CD4-positive, alpha-beta memory T cell (primary cell): ENCODE measurements at places on chromosomes 4 and X. TPM values are rescaled to one million over a fixed set of nuclear protein-coding genes. Genes with fewer than 3 reads are reported as not detected.

RAB41 gene
- not detected for total RNA-seq

RHOH gene
- 198 TPM for total RNA-seq

PAGE5 gene
- 0.69 TPM for total RNA-seq

USP11 gene
- 81.4 TPM for total RNA-seq

RASSF6 gene
- 0.89 TPM for total RNA-seq

DNA sequence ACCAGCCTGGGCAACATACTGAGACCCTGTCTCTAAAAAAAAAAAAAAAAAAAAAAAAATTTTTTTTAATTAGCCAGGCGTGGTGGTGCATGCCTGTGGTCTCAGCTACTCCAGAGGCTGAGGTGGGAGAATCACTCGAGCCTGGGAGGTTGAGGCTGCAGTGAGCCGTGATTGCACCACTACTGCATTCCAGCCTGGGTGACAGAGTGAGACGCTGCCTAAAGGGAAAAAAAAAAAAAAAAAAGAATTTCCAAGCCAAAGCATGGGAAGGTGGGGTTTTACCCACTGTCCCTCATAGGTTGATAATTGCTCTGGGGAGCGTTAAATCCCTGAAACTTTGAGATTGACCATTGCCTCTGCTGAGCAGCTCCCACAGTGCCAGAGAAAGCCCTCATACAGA lies 427.5 kb downstream of the BCOR start:
- no peaks in the 10 kb centered on the region for H3K4me1 ChIP-seq
- no peak for DNase-seq
- no peak overlapping the region for H3K4me3 ChIP-seq
- H3K27me3 ChIP-seq: no peaks in the 10 kb centered on the region

GRCh38 chr4:24473309-24473721 lies 111.0 kb downstream of the DHX15 start:
- peaks cover 25% of the 10 kb centered on the region for H3K4me1 ChIP-seq
- no peak overlapping the region for H3K27ac ChIP-seq
- H3K4me3 ChIP-seq: peak overlapping the region; percentile 40
- no peaks in the 10 kb centered on the region for H3K36me3 ChIP-seq

- no peak for DNase-seq
- H3K4me3 ChIP-seq: no peak overlapping the region
- no peaks in the 10 kb centered on the region for H3K4me1 ChIP-seq
- no peaks in the 10 kb centered on the region for H3K36me3 ChIP-seq
- H3K27ac ChIP-seq: no peak overlapping the region
These were observed 161.2 kb upstream of the NUDT6 start for GRCh38 chr4:123083646-123084045.

DNA sequence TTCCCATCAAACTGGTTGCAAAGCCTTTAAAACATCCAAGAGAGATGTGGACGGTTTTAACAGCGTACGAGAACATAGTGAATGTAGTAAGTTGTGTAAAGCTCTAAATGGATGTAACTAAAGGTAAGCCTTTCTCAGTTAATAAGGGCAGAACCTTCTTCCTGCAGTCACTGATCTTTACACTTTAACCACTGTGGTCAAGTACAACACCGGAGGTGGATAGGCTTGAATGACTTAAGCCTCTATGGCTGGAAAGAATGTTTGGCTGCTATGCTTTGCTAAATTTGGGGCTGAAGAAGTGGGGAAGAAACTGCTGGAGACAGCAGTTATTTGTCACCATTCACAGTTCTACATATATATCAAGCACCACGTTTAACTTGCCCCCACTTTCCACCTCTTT lies 285.1 kb upstream of the FMR1 start:
- DNase-seq: no peak
- no peak overlapping the region for H3K27ac ChIP-seq
- no peaks in the 10 kb centered on the region for H3K4me1 ChIP-seq
- no peaks in the 10 kb centered on the region for H3K36me3 ChIP-seq
- no peaks in the 10 kb centered on the region for H3K27me3 ChIP-seq
- no peak overlapping the region for H3K4me3 ChIP-seq

DNA sequence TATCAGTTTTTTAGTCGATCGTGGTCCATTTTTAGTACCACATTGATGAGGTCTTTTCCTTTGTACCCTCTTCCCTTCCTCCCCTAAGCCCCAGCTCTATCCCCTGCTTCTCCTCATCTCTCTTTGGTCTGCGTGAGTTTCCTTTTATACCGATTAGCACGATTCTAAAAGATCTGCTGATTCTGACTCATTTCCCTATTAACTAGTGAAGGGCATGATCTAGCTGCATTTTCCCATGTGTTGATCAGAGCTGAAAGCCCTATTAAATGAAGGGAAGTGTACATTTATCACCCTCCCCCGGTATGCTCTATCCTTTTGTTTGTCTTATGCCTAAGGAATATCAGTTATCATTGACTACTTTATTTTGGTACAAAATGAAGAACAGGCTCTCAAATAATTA lies 181.7 kb upstream of the NPY2R start:
- H3K27me3 ChIP-seq: no peaks in the 10 kb centered on the region
- no peaks in the 10 kb centered on the region for H3K36me3 ChIP-seq
- DNase-seq: no peak

DNA sequence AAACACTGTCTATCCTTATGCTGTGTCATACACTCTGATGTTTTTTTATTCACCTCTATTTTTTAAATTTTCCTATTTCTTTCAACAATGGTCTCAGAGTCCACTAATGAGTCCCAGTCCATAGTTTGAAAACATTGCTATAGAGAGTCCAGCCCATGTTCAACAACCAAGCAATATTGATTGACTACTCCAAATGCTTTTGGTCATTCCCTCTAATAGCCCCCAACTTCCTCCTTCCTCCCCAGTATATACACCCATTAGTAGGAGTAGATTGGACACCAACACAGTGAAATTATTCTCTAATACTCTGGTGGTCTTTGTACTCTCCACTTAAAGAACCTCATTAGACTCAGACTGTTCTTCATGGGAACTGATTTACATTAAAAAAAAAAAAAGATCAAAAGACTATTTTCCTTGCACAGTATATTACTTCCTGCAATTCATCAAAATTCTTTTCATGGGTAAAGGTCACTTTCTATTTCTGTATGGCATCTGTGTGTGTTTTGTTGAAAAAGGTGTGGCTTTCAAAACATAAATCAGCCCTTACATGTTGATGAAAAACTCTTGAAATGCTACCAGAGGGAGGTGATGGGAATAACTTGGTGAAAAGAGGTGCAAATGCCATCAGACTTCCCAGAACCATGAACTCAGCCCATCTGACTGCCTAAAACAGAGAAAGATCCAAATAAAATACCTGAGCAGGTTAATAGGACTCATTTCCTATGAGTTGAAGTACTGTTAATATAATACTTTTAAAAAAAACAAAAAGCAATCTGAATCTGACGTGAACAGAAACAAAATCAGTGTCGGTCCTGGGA lies 250.3 kb upstream of the KLF3 start:
- H3K4me3 ChIP-seq: no peak overlapping the region
- no peaks in the 10 kb centered on the region for H3K36me3 ChIP-seq
- no peak overlapping the region for H3K27ac ChIP-seq
- H3K4me1 ChIP-seq: no peaks in the 10 kb centered on the region

DNA sequence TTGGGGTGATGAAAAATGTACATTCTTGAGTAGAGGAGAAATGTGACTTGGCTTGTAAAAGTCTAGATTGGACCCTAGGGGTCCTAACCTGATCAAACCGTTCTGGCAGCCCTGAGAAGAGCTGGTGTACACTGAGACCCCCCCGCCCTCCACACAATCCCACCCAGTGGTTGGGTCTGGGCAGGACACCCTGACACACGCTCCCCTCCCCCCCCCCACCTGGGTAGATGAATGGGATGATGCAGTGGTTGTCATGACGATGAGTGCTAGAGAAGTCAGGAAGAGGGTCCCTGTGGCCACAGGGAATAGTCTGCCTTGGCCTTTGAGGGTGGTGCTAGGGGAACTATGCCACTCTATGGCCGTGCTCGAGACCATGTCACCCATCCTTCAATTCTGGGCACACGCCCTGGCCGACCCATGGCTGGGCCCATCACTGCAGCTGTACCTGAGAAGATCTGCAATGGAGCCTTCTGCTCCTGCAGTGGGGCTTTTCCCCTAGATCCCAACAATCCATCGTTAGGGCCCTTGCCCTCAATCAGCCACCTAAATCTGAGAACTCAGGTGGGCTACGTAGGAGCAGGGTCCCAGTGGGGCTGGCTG lies 4.4 kb downstream of the CDK16 start:
- peaks cover 22% of the 10 kb centered on the region for H3K4me1 ChIP-seq
- H3K27ac ChIP-seq: no peak overlapping the region
- no peak overlapping the region for H3K4me3 ChIP-seq
- H3K36me3 ChIP-seq: peaks cover 41% of the 10 kb centered on the region
- H3K27me3 ChIP-seq: no peaks in the 10 kb centered on the region

DNA sequence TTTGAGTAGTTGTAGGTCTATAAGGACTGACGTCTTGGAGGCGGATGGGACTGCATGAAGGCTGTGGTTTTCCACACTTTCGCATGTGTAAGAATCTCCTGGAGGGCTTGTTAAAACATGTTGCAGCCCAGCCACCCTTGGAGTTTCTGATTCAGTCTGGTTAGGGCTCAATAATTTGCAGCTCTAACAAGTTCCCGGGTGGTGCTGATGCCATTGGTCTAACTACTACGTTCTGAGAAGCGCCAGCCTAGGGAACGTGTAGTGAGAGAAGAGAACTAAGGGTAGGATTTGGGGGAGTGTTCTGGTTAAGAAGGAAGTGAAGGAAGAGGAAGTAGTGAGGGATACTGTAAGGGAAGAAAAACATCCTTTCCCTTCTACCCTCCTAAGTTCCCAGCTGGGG lies 138.9 kb downstream of the LARP7 start:
- no peak overlapping the region for H3K4me3 ChIP-seq
- H3K27ac ChIP-seq: no peak overlapping the region
- no peaks in the 10 kb centered on the region for H3K4me1 ChIP-seq
- DNase-seq: no peak
- no peaks in the 10 kb centered on the region for H3K36me3 ChIP-seq
- H3K27me3 ChIP-seq: no peaks in the 10 kb centered on the region

DNA sequence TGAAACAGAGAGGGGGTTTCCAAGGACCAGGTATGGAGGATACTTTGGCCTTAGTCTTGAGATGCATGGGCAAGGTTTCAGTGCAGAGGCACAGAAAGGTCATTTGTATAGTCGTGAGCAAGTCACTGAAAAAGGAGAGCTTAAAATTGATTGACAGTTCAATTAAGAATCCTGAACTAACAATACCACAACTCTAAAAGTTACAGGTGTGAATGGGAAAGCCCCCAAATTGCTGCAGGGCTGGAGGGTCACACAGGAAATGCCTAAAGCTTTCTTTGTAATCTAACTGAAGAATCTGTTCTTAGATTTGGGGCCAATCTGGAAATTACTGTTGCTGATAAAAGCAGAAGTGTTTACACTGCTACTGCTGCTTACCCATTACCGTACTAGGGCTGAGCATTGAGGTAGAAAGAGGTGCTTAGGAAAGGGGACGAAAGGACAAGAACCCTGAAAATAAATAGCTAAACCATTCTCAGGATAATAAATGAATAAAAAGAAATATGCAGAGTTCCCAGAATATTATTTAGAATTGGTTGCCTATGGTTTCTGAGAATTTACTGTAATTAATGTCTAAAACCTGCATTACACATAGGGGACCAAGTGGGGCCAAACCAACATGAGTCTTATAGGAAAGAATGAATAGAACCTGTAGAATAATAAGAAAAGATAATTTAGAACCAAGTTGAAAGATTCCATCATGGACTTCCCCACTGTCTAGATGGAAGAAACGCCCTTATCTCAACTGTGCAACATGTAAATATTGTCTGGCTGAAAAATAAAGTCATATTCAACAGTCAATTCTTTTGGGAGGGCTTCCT lies 91.9 kb upstream of the PPP1R2C start:
- no peak overlapping the region for H3K27ac ChIP-seq
- H3K4me3 ChIP-seq: no peak overlapping the region
- peaks cover 5% of the 10 kb centered on the region for H3K4me1 ChIP-seq

DNA sequence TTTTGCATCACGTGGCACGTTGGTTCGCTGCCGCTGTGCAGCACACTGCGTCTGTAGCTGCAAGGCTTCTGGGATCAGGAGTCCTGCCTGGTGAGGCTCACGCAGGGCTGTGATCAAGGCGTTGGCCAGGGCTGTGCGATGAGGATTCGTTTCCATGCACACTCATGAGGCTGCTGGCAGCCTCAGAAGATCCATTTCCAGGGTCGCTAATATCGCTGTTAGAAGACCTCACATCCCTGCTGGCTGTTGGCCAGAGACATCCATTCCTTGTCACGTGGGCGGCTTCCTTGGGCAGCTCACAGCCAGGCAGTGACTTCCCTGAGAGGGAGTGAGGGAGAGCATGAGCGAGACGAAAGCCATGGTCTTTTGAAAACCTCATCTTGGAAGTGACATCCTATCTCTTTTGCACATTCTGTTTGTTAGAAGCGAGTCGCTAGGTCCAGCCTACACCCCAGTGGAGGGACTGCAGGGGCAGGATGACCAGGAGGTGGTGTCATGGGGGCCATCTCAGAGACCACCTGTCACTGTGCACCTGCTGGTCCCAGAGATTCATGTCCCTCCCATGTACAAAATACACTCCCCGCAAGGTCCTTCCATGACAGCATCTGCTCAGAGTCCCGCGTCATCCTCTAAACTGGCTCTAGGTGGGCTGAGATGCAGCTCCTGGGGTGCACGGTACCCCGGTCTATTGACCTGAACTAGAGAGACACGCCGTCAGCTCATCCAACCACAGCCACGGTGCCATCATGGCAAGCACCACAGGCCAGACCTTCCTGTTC lies 12.2 kb downstream of the RGS12 start:
- H3K36me3 ChIP-seq: no peaks in the 10 kb centered on the region
- peaks cover 55% of the 10 kb centered on the region for H3K4me1 ChIP-seq
- no peak overlapping the region for H3K27ac ChIP-seq
- no peaks in the 10 kb centered on the region for H3K27me3 ChIP-seq
- no peak for DNase-seq
- no peak overlapping the region for H3K4me3 ChIP-seq
